ENCODE measurements at places on chromosomes 11 and 22.

DNA sequence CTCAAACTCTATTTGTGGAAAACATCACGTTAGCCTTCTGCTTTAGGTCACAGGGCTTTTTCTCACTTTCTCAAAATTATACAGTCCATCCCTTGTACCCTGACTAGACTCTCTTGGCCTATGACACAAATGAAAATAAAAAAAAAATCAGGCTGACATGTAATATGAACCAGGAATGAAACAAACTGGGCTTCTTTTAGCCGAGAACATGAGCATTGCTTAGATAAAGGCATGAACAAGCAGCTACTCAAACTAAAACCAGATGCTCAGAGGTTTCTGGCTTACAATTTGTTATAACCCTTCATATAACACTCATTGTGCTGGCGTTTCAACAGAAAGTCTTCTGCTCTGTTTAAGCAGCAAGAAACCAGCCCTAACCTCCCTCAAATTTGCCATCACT is 265.5 kb upstream of the NARS2 start:
- DNase-seq = no peak

DNA sequence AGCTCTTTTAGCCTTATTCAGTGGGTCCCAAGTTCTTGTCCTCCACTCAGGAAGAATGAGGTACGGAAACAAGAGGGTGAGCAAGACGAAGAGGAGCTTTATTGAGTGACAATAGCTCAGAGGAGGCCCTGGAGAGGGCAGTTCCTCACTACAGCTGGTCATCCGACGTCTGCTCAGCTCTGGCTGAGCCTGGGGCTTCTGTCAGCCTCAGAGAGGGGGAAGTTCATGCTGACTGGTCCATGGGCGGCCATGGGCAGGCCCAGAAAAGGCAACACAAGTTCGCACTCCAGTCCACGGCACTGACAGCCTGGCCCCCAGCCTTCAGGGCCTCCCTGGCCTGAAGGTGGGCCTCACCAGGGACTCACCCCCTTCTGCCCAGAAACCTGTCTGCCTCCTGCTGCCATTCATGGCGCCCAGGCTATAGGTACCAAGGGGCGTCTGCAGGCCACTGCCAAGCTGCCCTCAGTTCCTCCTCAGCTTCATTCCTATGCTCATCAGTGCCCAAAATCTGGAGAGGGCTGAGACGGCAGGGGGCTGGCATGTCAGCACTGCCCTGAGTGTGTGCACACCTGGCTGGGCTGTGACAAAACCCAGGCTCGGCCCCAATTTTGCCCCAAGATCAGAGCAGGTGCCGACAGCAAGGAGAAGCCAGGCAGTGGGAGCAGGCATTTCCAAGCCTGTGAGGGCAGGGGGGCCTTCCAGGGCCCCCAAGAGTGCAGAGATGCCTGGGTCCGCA is 21.7 kb upstream of the KIAA0930 start:
- no peak for DNase-seq

GRCh38 chr11:2143799-2144543 is 4.8 kb upstream of the IGF2 start:
- DNase-seq = no peak

- DNase-seq = no peak
Observed at GRCh38 chr11:5546457-5546856, 1.9 kb downstream of the OR52H1 start.

- DNase-seq = peak; percentile 32
Observed at GRCh38 chr22:30694640-30695350, at the start of gene OSBP2. Gene OSBP2, plus strand, starts transcription at chr22:30694874. Its CDS starts 36 bp downstream, at chr22:30694910.

GRCh38 chr11:5611627-5612026 is 13.2 kb upstream of the TRIM34 start:
- DNase-seq = no peak
